ENCODE measurements at places on chromosomes 6 and 20.

- peak; percentile 93 for DNase-seq
Measured at GRCh38 chr20:63955827-63956663, at the start of gene UCKL1. TSS of gene UCKL1 (minus strand) at chr20:63956416. CDS start at chr20:63956372, 44 bp downstream.

- DNase-seq, result peak; percentile 56
Measured at GRCh38 chr6:43172104-43173007, 1.3 kb downstream of the SRF start.

DNA sequence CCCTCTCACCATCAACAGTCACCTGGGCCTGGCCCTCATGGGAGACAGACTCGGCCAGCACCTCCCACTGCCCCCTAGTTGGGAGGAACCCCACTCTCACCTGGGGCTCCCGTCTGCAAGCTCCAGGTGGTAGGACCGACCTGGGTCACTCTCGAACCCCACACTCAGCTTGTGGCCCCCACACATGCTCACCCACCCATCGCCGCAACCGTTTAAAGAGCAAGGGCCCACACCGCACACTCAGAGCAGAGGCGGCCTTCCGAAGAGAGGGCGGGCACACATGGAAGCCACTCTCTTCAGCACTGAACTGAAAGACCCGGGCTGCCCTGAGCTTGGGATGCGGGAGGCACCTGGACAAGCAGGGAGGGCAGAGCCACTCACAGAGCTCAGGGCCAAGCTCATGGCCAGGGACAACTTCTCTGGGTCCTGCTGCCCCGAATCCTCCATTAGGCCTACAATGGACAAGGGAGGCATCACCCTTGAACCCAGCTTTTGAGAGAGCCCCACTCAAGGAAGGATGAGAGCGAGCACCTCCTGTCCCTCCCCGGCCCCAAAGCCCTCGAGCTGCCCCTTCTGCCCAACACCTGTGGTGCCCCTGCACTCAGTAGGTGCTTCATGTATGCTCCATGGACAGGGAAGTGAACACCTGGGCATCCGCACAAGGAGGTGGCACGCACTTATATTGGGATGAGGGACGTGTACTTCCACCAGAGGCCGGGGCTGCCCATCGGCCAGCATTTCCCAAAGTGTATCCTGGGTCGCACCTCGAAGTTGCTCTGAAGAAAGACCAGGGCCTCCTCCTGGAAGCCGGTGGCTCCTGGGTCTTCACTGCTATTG lies 50.4 kb downstream of the YTHDF1 start:
- no peak for DNase-seq

DNA sequence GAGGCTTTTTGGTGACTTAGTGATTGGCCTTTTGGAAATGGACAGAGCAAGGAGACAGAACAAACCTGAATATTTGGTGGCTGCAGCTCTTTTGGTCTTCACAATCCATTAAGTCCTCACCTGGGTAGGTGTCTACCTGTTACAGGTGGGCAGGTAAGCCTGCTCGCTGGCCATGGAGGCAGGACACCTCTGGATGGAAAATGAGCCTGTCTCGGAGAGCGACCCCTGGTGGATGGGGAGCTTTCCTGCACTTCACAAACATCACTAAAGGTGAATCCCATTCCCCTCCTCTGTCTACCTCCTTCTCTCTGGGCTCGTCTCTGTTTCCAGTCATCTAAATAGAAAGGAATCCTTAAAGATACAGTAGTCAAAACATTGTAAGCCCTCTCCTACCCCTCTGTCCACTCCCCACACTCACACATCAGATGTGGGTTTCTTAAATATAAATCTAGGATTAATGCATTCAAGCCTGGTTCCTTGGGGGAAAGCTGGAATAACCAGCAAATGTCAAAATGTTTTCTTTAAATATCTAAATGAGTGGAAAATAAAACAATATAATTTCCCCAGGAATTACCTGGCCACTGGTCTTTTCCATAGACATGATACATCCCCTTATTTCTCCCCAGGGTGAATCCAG lies 304.9 kb downstream of the CDH26 start:
- peak; percentile 43 for DNase-seq

DNA sequence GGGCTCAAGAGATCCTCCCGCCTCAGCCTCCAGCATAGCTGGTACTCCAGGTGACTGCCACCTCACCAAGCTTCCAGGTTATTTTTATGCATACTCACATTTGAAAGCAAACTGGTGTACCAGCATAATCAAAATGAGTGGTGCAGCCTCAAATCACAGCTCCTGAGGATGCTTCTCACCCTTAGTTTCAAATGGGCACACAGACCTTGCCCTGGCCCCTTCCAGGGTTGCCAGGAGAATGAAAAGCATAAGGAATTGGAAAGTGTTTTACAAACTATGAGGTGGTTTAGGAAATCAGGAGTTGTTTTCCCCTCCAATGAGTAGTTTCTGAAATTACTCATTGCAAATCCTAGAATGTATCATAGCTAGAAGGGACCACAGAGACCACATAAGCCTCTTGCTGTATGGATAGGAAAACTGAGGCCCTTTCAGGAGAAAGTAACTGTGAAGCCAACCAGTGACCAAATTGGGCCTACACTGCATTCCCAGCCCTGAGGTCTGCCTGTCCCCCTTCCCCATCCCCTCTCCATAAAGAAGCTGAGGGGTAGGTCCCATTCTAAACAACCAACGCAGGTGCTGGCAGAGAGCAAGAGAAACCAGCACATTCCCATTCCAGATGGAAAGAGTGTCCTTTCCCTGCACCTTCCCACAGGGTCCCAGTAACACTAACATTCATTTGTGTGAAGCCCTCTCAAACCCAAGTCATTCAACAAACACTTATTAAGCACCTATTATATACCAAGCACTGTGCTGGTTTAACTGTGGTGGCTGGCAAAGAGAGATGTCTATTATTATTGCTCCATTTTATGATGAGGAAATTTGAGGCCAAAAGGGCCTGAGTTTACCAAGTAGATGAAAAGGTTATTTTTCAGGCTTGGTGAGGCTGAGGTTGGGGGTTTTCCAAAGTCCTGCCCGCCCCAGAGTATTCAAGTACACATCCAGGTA lies 2.1 kb upstream of the E2F1 start:
- no peak for DNase-seq

Data from CD4-positive, alpha-beta T cell treated with Interleukin-1 beta for 1 hour (primary cell).